Heart left ventricle (tissue), 16 donors: ENCODE measurements at places on chromosomes 5 and 9. TPM values are rescaled to one million over a fixed set of nuclear protein-coding genes. Genes with fewer than 3 reads are reported as not detected.

RELL2 gene
- 2.5 TPM for total RNA-seq

GRCh38 chr5:152634586-152634985 is 229.5 kb upstream of the NMUR2 start:
- DNase-seq, result no peak

- no peak for DNase-seq
Measured at GRCh38 chr9:94153905-94154304, 69.6 kb downstream of the PTPDC1 start.

DNA sequence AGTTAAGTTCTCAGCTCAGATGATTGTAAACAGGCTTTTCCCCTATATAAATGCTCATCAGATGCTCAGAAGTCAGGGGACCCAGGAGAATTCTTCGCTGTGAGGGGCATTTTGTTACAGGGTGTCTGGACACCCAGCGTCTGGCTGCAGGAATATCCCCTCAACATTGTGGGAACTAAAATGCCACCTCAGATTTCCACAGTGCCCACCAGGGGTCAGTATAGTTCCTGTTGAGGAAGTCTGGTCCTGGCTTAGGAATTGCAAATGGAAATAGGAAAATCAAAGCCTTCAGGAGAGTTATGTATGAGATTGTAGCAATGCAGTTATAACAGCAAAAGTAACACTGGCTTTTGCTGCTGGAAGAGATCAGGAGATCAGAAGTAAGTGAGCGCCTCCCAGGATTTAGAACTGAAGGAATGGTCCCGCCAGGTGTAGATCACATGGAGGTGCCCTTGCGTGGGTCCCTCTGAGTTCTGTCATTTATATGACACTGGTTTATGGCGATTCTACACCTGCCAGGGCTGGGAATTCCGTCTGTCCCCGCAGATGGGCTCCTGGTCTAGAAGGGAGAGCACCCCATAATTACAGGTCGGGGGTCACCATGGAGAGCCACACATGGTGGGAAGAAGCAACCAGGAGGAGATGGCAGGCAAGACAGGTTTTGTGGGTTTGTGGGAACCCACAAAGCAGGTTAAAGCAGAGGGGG is 47.1 kb upstream of the CTSL start:
- no peak for DNase-seq

DNA sequence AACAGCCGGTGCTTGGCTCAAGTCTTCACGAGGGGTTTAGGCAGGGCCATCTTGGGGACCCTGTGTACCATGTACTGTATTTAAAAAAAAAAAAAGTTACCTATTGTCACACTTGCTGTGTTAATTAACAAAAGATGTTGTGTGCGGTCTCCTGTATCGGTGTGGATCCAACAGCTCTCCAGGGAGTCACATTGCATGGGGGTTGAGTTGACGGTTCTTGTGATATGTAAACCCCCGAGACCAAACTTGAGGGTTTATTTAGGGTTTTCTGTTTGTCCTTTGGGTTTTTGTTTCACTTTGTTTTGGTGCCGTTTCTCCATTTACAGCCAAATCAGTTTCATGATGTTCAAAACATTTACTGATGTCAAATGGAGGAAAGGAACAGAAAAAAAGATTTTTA is 22.2 kb downstream of the AMBP start:
- no peak for DNase-seq

ANXA2R gene
- total RNA-seq, result 0.49 TPM

- DNase-seq, result no peak
Measured at GRCh38 chr9:136251264-136252115, 5.9 kb upstream of the QSOX2 start.

SLCO4C1 gene
- total RNA-seq, result 0.29 TPM

- DNase-seq, result no peak
Measured at GRCh38 chr9:130054325-130054786, 650 bp downstream of the GPR107 start.

DNA sequence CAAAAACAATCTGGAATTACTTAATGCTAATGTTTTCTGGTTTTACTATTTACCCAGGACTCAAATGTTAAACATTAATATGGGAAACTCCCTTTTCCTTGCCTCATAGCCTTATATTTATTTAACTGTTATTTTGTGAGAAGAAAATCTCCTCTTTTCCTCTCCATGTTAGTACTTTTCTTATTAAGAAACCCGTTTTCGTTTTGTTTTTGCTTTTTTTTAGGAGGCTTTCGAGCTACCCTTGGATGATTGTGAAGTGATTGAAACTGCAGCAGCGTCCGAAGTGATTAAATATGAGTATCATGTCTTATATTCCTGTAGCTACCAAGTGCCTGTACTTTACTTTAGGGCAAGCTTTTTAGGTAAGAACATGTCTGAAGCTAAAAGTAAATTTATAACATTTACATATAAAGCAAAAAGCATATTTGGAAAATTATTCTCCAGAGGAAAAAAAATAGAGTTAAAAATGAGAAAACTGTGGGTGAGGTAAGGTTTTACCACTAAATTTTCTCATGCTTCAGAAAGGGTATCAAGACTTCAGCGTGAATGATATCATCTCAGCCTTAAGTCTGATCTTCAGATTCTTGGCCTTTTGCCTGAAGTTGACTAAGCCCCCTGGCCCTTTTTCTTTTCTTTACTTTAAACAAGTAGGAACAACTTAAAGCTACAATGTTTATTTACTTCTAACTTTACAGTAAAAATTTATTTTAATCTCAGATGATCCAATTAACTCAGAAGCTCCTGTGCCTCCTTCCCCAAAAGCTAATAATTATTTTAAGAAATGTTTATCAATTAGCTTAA is 113.8 kb downstream of the RPS23 start:
- DNase-seq, result no peak

IRX1 gene
- 0.44 TPM for total RNA-seq

- no peak for DNase-seq
Measured at GRCh38 chr9:107949061-107949460, 459.5 kb upstream of the KLF4 start.

DNA sequence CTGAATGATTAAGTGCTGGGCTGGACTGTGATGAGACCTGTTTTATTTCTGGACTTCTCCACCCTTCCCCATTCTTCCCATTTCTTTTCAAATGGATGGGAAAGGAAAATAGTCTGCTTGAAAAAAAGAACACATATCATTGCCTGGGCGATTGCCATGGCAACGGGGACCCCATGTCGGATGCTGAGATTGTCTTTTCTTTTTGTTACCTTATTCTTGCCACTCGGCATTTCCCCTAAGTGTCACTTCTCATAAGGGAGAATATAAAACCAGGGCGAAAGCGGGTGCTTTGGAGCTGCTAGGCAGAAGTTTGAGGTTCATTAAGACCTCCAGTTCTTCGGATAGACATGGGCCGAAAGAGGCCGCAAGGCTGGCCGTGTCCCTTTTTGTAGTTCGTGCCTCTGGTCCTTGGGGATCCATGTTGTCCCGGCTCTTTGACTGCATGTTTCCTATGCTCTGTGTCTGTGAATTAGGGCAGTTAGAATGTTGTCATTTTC is 763 bp downstream of the FGD3 start:
- DNase-seq, result no peak

DNA sequence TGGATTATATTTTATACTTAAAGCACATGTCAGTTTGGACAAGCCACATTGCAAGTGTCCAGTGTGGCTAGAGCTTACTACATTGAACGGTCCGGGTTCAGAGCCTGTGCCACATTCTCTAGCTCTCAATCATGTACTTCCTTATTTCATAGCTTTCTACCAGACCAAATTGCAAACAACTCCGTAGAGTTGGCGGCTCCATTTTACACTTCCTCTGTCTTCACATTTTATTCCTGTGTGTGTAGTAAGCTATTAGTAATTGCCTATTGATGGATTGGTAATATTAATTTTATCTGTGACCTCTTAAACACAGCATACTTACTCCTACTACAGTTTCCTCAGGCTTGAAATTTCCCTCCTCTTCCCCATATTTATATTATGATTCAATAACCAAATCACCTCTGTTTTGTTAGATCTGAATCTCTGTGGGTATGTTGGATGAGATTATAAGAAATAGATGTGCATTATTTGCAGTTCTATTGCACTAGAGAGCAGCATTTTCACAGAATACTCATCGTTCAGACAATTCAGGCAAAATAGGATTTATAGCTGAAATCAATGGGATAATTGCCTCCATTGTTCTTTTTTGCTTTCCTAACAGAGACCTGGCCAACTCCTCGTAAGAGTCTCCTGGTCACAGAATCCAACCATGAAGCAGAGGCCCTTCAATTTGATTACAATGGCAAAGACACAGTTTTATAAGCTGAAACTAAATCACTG is 29.0 kb upstream of the C9orf72 start:
- DNase-seq, result no peak

DNA sequence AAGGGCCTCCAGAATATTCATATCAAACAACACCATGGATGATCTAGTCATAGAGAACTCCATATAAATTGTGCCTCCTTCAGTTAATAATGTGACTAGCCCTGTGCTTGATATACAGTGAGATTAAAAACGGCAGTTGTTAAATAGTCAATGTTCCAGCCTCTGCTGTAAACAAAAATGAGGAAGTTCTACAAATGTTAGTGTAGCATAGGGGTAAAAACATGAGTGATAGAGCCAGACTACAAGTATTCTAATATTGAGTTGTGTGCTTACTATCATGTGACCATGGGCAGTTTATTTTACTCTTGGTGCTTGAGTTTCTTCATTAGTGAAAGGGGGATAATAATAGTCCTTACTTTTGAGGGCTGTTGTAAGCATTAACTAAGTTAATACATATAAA is 43.3 kb upstream of the SLCO6A1 start:
- no peak for DNase-seq

IFNE gene
- total RNA-seq, result 0.68 TPM

DNA sequence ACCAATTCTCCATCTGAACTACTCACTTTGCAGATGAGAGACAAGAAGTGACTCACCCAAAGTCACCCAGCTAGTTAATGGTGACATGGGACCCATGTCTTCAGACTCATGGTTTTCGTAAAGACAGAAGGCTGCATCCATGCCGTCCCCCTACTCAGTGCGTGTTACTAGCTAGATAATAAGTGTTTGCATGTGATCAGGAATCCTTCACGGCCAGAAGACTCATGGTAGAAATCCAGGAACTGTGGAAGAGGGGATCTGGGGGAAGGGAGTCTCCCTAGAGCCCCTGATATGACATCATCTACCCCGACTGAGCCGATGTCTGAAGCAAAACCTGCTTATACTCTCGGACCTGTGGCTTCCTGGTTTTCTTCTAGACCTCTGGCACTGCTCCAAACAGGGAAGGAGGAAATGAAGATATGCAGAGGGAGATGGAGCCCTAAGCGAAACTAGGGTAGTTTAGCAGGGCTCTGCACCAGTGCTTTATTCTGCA is 3.3 kb downstream of the RNF183 start:
- no peak for DNase-seq

- no peak for DNase-seq
Measured at GRCh38 chr9:86983249-86983619, 35.9 kb upstream of the GAS1 start.

GRCh38 chr5:61823065-61823464 is 482.9 kb upstream of the KIF2A start:
- DNase-seq, result no peak

- DNase-seq, result no peak
Measured at GRCh38 chr9:16236882-16237281, 633.6 kb downstream of the BNC2 start.

DNA sequence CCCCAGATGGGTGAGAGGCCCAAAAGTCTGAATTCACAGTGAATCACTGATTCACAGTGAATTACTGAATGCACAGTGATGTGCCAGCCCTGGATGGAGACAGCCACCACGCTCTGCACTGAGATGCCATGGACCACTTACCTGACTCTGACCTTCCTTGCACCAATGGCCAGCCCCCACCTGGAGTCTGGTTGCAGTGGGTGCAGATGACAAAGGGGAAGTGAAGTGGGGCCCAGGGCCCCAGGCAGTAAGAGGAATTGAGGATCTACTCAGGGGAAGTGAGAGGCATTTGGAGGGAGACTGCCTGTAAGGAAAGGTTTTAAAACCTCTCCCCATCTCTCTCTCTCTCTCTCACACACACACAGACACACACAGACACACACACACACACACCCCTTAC is 412.1 kb downstream of the CYLC2 start:
- DNase-seq, result no peak

DNA sequence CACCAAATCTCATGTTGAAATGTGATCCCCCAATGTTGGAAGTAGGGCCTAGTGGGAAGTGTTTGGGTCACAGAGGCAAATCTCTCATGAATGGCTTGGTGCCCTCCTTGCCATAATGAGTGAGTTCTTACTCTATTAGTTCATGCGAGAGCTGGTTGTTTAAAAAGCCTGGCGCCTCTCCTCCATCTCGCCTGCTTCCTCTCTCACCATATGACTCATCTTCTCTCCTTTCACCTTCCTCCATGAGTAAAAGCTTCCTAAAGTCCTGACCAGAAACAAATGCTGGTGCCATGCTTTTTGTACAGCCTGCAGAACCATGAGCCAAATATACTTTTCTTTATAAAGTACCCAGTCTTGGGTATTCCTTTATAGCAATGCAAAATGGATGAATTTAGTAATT is 20.9 kb upstream of the ARHGAP26 start:
- no peak for DNase-seq
